GM23338 (cell line): ENCODE measurements at places on chromosomes 6 and 20.

- no peak for DNase-seq
Measured at GRCh38 chr20:50186987-50187402, 3.6 kb upstream of the CEBPB start.

DNA sequence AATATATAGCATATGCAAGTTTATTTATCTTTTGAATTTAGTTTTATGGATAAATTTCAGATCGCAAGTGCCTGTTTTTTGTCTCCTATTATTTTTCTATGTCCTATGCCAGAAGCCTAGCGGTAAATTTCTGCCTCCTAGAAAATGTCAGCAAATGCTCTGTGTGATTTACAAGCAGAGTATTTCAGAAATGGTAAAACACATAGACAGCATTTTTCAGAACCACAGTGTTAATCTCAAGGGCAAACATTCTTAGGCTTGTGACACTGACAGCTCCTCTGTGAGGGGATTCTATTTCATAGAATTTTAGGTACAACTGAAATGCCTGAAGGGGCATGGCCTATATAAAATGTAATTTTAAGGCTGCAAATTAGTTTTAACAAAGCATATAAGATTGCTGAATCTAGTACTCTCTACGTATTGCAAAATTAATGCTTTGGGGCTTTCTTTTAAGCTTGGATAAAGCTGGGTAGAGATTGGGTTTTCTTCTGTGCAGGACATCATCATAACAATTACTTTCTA lies 89.9 kb upstream of the PTCHD4 start:
- no peak for DNase-seq

DNA sequence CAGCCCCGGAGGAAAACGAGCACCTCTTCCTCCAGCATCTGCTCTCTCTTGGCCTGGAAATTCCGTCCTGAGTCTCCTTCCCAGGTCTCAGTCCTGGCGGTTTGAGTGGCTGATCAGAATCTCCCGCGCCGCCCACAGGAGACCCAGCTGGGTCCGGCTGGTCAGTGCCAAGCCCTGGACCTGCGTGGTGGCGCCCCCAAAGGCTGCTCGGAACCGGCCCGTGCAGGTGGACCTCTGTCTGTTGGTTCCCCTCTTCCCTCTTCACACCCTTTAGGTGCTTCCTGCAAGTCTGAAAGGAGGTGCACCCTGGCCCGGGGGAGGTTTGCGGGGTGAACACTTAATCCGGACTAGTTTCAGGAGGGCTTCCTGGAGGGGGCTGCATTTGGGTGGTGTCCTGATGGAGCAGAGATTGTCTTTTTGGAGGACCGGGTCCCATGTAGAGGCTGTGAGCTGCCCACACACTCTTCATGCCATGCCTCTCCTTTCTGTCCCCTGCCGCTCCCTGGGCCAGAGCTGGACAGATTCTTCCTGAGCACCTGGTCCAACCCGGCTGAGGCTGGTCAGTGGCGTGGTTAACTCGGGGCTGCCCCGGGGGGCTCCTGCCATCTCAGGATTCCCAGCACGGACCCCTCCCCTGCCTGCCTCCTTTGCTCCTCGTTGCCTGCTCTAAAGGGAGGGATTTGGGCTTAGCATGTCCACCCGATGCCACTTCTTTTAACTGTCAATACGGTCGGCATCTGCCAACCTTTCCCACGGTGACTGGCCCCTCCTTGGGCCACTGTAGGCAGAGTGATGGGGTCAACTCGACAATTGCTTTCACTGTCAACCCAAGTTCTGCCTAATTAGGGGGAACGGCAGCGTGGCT lies 16.5 kb upstream of the BHLHE23 start:
- no peak for DNase-seq

DNA sequence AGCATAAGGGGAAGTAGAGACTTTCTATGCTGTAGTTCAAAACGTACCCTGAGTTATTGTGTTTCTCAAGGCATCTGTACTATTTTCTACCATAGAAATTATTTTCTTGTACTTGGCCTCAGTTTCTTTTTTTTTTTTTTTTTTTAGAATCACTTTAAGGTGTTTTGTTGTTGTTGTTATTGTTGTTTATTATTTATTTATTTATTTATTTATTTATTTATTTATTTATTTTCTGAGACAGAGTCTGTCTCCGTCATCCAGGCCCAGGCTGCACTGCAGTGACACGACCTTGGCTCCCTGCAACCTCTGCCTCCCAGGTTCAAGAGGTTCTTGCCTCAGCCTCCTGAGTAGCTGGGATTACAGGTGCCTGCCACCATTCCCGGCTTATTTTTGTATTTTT lies 179.1 kb downstream of the GRIK2 start:
- no peak for DNase-seq

DNA sequence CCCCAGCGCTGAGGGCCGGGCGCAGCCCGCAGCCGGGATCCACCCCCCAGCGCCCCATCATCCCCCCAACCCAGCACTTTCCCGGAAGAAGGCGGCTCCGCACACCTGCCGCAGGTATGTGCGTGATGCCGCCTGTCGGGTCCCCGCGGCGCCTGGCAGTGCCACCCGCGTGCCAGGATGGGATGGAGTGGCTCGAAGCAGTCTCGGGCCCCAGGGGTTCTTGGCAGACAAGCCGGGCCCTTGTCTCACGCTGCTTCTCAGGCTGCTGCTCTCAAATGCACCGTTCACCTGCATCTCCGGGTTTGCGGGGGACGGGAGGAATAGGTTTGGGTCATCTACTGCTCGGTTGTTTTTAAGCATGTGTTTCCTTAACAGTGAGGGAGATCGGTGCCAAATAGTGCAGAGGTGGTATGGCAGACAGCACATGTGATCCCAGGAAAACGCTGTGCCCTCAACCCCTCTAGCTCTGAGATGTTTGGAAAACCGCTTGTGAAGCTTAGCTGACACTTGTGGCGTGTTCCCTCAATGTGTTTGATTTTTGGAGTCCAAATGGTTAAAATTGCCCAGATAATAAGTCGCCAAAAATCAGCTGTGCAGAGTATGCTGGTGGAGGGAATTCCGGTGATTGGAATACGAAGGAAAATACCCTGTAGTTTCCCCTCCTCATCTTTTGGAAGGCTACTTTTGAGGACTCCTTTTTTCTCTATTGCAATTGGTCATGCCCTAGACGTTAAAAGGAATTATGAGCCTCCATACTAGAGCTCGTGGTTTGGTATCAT lies 926 bp downstream of the MYLIP start:
- DNase-seq, result peak; percentile 36

GRCh38 chr6:21846541-21847451 lies 253.2 kb downstream of the SOX4 start:
- peak; percentile 69 for DNase-seq

- no peak for DNase-seq
Measured at GRCh38 chr6:25050356-25050755, 114.6 kb upstream of the RIPOR2 start.

DNA sequence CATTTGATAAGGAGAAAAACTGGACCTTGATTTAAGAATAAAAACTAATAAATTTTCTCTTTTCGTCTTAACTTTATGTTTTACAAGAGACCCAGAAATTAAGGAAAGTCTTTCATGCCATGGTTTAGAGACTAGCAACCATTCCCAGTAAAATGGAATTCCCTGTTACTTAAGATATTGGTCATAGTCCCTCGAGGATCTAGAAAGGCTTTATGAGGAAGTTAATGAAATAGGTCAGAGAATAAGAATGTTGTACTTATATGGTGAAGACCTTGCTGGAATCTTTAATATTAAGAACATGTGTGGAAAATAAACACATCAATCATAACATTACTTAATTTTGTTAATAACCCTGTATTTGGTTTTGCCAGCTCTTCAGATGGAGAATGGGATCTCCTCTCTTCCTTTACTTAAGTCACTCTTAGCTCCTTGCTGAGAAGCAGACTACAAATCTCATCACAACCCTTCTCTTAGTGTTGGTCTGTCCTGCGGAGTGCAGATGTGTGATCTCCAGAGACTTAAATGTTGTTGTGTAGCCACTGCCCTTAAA lies 382.9 kb downstream of the QKI start:
- no peak for DNase-seq

- no peak for DNase-seq
Measured at GRCh38 chr20:52410182-52410647, 218.6 kb upstream of the ZFP64 start.

- DNase-seq, result no peak
Measured at GRCh38 chr6:84278321-84278998, 51.0 kb upstream of the CEP162 start.

GRCh38 chr6:138400326-138400725 lies 3.7 kb upstream of the HEBP2 start:
- no peak for DNase-seq

DNA sequence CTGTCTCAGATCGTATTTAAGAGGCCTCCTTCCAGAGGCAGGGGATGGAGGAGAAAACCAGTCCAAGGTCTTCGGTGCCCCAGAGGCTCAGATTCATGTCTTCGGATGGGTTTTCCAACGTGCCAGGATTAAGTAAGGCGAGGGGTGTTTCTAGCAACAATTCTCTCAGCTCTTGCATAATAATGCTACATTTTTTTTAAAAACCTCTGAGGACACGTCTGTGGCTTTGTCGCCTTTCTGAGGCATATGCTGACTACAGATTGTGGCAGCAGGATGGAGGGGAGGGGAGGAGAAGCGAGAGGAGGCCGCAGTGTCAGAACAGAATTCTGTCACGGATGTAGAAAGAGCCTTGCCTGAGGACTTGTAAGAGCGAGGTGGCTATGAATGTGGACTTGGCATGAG lies 17.7 kb upstream of the CCDC167 start:
- DNase-seq, result no peak

DNA sequence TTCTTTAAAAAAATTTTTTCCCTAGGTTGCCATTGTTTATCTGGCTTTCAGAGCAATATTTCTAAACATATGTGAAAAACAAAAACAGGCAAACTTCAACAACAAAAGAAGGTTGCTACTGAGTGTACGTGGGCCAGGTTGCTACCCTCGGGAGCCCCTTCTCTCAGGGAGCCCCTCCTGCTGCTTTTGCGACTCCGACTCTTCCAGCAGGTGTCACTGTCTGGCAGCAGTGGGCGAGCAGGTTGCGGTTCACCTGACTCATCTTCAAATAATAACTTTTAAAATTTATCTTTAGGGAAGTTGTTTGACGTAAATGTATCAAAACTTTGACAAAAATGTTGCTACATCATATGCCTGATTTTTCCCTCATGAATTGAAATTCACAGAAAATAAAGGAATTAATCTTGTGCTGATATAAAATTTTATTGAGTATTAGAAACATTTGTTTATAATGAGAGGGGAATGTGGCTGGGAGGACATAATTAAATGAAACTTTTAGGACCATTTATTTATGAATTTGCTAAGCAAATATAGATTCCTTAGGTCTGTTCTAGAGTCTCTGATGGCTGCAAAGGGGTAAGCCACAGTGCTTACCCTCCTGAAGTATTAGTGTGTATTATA lies 138.8 kb downstream of the HIVEP1 start:
- peak; percentile 75 for DNase-seq

DNA sequence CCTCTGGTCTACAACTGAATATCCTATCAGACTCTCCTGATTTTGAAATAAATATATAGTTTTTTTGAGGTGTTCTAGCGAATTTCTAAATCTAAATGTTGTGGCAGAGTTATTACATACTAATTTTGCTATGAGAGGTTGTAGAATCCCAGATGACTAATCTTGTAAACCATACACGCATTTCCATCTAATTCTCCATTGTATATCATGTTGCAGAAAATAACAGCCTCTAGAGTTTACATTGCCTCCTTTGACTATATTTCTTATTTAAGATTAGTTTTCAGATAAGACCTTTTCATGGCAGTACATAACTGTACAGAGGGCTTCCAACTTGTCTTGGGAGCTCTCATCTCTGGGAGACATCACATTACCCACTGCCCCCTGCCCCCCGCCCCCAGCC lies 22.9 kb downstream of the PTPN1 start:
- DNase-seq, result no peak

GRCh38 chr6:151338651-151339200 lies 52.6 kb downstream of the ZBTB2 start:
- DNase-seq, result no peak

GRCh38 chr6:16205377-16206144 lies 32.8 kb upstream of the GMPR start:
- DNase-seq, result no peak

- DNase-seq, result no peak
Measured at GRCh38 chr6:105986998-105987397, 99.1 kb upstream of the PRDM1 start.

DNA sequence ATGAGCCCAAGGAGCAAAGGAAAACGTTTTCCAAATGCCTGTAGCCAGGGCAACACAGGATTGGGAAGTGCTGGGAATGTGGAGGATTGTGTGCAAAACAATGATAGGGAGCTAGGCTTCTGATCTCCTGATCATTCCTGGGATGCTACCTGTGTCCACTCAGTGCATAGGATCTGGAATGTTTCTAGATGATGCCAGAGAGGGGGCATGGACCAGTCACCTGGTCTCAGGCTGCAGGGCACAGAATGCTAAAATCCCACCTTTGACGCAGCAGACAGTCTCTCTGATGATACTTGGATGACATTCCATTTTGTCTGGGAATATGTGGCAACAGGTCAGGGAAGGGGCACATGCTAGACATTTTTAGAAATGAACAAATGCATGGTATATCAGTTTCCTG lies 128.9 kb downstream of the CLIC5 start:
- DNase-seq, result peak; percentile 15

- DNase-seq, result no peak
Measured at GRCh38 chr6:111050261-111051023, 36.9 kb upstream of the SLC16A10 start.

DNA sequence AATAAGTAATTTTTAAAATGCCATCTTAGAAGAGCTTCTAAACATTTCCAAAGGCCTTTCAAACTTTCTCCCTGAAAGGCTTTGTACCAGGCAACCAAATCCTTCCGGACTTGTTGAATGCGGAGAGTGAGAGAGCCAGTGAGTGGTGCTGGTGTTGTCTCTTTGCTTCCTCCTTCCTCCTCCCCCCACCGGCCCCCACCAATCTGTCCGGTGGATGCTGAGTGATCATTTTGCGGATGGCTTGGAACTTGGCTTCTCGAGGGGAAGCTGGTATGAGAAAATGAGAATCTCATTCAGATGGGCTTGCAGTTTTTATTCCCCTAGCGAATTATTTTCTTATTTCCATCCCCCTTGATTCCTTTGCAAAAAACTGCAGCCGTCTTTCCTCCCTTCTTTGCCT lies 97.3 kb downstream of the ANKRD60 start:
- DNase-seq, result no peak

DNA sequence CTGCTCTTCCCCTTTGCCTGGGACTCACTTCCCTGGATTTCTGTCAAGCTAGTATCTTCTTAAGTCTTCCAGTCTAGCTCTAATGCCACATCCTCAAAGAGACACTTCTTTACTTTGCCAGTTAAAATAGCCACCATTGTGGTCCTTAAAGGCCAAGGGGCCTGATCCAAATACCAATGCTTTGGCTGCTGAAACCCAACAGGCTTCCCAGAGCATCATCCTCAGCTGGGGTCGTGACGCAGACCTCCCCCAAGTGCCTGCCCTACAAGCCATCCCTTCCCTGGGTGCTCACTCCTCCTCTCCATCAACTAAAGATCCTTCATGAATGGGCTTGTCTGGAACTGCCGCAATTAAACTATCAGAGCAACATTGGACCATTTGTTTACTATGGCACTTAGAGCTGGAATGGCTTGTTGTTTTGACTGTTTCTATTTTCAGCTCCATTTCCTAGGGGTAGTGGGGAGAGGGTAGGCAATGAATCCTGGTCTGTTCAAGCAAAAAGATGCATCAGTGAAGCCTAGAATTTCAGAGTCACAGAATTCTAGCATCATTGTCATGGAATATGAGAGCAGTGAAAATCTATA lies 79.6 kb upstream of the SIRPA start:
- no peak for DNase-seq
